ENCODE measurements at places on chromosomes 1 and 21.
A peak's percentile ranks its signal among the peaks of the same experiment; 100 is the strongest.

DNA sequence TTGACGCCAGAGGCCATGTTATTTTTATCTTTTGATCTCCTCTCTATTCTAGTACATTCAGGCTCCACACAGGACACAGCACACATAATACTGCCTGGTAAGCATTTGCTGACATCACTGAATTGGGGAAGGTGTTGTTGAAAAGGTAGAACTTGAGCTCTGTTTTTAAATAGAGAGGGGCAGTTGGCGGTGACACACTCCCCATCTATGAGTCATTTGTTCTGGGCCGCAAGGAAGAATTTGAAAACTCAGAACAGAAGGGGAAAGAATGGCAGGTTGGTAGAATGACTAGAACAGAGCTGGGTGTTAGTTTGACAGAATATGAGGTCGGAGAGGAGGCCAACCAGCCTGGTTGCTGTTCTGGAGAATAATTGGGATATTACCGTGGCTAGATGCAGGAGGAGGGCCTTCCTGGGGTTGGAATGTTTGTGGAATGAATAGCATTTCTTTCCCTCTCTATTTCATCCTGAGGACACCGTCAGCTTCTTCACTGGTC is 52.1 kb upstream of the ERRFI1 start:
- no peak for DNase-seq

DNA sequence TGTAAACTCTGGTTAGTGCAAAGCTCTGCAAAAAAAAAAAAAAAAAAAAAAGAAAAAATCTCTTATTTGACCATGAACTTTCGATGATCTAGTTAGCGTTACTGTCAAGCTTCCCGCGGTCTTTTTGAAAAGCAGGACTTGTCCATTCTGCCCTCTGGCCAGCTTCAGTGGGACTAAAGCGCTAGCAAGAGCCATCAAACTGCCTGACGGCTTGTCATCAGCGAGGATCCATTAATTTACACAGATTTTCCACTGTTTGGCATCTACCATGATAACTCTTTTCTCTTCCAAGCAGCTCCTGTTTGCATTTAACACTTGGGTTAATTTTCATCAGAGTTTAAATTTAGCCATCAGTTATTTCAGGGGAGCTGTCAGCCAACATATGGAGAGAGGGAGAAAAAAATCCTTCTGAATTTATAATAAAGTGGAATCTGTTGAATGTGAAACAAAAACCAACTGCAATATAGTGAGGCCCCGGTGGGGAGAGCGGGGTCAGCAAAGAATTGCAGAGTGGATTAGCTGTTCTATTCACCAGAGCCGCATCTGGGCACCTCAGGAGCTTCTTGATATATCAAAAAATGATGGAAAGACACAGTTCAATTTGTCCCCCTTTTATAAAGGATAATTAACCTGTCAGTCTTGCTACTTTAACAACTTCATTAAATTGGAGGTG is 298.2 kb downstream of the SPATA17 start:
- DNase-seq: no peak

GRCh38 chr1:67192902-67193301 is 26.6 kb downstream of the IL23R start:
- DNase-seq: no peak

- no peak for DNase-seq
Observed at GRCh38 chr1:1337793-1338147, 6.7 kb downstream of the TAS1R3 start.

DNA sequence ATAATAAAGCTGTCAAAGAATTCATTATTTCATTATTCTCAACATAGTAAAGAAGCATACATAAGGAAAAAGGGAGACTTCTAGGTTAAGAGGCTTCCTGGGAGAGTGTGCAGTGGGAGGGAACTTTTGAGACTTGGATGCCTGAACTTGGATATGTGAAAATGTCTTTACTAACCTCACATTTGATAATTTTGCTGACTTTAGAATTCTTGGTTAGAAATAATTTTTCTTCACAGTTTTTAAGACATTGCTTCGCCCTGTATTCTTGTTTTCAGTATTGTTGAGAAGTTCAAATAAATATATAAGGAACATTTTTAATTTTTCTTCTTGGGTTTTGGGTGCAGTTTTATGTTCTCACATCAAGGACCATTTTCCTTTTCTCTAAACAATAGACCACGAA is 40.0 kb downstream of the GPSM2 start:
- no peak for DNase-seq

DNA sequence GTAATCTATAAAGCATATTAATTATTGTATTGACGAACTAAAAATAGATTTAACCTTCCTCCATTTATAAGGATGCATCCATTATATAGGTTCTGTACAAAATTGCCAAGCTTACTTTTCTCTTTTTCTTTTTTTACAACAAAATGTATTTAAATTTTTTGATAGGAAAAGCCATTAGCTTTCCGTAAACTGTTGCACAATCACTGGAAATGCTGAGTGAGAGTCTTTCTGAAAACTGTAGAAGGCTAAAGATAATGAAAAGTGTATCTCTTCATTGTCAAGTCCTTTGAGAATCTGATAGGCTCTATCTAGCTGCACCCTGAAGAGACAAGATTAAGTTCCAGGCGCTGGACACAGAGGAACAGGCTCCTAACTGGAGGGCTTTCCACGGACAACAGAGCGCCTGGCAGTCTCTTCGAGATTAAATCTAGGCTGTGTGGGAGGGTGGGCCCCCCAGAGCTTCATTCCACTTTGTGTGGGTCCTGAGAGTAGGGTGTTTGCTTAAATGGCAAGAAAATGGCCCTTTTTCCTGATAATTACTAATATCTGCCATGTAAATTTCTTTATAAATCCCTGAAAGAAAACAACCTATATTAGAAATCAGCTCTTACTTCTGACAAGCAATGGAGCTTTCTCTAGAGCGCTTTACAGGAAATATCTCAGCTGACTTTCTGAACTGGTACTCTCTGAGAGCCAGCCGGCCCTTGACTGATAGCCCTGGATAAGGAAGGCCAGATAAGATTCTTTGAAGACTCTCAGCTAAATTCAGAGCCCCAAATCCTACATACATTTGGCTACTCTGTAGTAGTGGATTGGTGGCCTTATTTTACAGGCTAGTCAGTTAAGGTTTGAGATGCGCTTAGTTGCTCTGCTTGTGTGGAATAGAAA is 108.3 kb downstream of the FMN2 start:
- DNase-seq: no peak

DNA sequence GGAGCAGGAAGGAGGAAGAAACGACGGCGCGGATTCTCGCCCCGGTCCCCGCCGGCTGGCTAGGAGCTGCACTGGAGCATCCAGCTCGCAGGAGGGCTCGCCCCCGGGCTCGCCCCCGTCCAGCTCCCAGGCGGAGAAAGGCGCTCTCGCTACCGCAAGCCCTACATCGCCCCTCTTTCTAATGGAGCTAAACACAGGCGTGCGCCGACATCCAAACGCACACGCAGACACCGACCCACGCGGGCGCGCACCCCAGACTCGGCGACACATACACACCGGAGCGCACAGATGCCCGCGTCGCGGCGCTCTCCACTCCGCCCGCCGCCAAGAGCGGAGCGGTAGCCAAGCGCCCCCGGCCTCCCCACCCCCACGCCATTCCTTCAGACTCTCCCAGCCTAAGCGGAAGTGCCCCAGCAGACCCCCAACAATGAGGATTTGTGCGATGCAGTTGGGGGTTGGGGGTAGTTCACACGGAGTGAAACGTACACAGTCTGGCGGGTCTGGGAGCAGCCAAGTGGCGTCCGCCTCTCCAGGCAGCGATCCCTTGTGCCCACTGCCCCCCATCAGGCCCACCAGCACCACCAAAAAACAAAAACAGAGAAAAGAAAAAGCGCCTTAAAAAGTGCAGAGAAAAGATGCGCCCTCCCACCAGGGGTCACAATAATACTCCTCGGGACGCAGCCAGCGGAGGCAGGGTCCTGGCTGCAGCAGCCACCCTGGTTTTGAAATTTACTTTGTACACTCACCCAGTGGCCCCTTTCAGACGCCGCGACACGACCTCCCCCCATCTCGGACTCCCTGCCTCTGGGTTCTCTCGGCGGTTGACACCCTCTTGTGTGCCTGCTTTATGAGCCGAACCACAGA is 1.4 kb downstream of the DAB1 start:
- peak; percentile 59 for DNase-seq

DNA sequence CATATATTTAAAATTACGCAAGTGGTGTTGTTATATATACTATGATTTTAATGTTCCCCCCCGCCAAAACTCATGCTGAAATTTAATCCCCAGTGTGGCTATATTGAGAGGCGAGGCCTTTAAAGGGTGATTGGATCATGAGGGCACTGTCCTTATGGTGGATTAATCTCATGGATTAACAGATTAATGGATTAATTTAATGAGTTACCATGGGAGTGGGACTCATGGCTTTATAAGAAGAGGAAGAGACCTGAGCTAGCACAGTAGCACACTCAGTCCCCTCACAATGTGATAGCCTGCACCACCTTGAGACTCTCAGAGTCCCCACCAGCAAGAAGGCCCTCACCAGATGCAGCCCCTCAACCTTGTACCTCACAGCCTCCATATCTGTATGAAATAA is 34.8 kb downstream of the C1orf198 start:
- no peak for DNase-seq

DNA sequence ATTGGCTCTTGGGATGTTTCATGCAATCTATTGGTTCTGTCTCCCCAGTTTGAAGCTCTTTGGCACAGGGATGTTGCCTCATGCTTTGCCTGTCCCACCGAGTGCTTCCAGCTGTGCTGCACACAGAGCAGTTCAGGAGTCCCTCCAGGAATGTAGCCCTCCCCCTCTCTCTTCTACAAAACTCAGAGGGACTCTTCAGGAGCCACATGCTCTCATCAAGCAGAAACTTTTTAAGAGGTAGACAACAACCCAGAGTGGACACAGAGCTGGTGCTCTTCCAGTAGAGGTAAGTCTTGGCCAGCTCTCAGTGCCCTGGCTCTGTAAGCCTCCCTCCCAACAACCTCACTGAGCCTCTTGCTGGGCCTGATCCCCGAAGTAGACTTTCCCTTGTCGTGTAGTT is 11.6 kb upstream of the ZNF697 start:
- no peak for DNase-seq

GRCh38 chr1:3663999-3664699 is 11.8 kb downstream of the TP73 start:
- DNase-seq: no peak

DNA sequence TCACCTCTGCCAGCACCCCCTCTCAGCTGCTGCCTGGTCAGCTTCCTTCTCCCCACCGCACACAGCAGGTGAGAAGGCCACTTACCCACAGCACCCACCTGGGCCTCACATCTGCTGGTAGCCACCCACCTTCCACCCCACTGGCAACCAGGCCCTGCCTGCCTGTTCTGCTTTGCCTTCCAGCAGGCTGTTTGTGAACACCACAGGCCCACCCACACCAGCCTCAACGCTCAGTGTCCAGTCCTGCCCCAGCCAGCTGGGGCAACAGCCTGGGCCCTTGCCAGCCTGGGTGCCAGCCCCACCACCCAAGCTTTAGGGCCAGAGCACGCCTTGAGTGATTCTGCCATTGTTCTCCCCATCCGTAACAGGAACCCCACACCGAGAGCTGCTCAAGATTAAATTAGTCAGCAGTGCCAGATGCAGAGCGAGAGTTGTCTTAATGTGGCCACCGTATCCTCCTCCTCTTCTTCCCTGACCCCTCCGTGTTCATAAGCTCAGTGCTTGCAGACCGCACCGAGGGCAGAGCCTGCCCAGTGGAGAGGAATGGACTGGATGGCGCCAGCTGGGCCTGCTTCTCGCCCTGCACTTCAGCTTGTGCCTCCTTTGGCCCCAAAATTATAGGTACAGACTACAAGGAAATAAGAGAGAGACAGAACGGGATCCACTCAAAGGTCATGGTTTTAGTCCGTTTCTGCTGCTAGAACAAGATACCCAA is 120.3 kb upstream of the COL6A1 start:
- DNase-seq: no peak

DNA sequence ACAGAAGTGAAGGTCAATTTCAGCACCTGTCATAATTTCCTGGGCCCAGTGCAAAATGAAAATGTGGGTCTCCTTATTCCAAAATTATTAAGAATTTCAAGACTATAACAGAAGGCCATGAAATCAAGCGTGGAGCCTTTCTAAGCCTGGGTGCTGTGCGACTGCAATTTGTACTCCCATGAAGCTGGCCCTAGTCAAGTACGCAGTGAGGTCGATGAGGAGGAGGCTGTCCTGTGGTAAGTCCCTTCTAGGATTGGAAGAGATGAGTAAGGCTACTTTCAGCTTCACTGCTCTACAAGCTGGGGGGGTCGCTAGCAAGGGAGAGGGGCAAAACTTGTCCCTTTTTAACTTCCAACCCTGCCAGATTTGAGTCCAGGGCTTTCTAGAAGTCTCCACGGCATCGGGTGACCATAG is 410 bp upstream of the NUDC start:
- DNase-seq: no peak

DNA sequence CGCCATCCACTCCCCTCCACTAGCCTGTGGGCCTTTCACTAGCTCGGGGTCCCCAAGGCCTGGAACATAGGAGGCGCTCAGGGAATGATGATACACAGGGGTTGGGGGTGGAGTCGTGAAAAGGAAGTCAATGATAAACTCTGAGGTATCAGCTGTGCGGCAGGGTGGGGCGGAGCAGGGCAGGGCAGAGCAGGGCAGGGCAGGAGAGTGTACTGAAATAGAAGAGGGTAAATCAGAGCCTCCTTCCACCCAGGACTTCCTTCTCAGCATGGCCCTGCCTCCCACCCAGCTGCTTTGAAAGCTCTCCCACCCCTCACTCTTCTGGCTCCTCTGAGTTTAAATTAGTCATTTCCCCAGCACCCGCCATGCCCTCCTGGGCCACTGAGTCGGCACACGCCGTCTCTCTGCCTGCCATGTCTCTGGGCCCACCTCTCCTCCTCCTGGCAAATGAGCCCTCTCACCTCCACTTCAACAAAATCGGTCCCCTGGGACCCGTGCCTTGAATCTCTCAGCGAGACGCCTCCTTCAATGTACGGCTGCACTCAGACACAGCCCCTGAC is 16.9 kb downstream of the CAPZB start:
- no peak for DNase-seq

GRCh38 chr1:58966917-58967740 is 183.3 kb upstream of the JUN start:
- DNase-seq: no peak

- no peak for DNase-seq
Observed at GRCh38 chr1:20271498-20272400, 18.9 kb upstream of the VWA5B1 start.

GRCh38 chr21:39685236-39685635 is 59.7 kb upstream of the IGSF5 start:
- DNase-seq: no peak

DNA sequence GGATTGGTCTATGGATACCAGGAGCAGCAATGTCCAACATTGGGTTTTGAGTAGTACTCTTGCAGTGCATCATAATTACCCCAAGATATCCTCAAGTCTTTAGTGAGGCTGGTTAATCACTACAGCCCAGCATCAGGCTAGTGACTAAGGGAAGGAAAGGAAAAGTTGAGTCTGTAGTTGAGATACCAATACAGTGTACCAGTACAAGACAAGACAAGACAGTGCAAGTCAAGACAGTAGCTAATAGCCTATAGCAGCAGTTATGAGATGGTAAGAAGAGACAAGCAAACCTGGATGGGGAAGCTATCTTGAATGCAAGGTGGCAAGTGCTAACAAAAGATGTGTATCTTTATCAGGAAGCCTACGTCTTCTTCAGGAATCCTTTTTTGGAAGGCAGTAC is 13.3 kb upstream of the GNG12 start:
- DNase-seq: no peak
